ENCODE measurements at places on chromosomes 13 and 19. TPM values are rescaled to one million over a fixed set of nuclear protein-coding genes. Genes with fewer than 3 reads are reported as not detected.

The CBLC gene
- polyA plus RNA-seq: 8.0 TPM

DNA sequence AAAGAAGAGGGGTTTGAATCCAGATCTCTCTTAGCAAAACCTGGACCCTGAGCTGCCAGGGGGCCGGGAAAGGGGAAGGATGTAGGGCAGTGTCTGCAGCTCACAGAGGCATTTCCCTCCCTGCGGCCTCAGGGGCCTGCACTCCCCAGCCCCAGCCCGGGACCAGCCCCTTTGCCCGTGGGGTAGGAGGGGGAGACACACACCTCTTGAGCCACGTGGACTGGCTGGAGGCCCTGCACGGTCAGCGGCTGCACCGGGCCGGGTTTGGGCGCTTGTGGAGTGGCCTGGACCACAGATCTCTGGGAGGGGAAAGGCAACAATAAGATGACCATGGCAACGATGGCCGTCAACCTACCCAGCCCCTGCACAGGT is 26.9 kb downstream of the RFX1 start:
- H3K4me3 ChIP-seq: no peak overlapping the region
- peaks cover 45% of the 10 kb centered on the region for H3K36me3 ChIP-seq
- DNase-seq: no peak
- H3K27me3 ChIP-seq: no peaks in the 10 kb centered on the region
- no peaks in the 10 kb centered on the region for H3K4me1 ChIP-seq

- DNase-seq: no peak
- no peak overlapping the region for H3K4me3 ChIP-seq
- H3K27ac ChIP-seq: no peak overlapping the region
- no peaks in the 10 kb centered on the region for H3K4me1 ChIP-seq
- no peaks in the 10 kb centered on the region for H3K27me3 ChIP-seq
These were observed 26.2 kb upstream of the WDFY2 start for GRCh38 chr13:51557875-51558612.

DNA sequence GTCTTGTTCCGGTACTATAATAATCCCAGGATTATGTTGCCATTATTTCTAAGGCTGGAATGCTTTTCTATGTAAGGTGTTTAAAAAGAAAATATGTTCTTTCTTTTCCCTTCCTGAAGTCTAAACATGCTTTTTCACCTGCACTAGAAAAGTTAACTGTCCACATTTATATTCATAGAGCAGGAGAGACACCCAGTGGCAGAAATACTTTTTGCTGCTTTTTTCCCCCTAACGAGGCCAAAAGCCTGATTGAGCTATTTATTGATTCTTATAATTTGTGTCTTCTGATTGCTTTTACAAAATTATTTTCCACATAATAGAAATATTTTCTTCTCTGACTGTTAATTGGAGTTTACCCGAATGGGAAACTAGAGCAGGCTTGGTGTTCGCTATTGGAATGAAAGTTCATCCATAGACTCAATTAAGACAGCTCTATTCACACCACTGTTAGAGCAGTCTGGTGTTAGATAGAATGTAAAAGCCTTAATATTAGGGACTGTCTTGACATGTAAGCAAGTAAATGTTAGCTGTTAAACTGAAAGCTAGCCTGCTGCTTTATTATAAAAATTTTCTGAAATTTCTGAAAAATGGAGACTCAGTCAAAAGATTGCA is 15.8 kb downstream of the GPR180 start:
- no peak overlapping the region for H3K27ac ChIP-seq
- peaks cover 10% of the 10 kb centered on the region for H3K36me3 ChIP-seq
- no peaks in the 10 kb centered on the region for H3K27me3 ChIP-seq
- no peak overlapping the region for H3K4me3 ChIP-seq
- no peak for DNase-seq
- peaks cover 3% of the 10 kb centered on the region for H3K4me1 ChIP-seq

DNA sequence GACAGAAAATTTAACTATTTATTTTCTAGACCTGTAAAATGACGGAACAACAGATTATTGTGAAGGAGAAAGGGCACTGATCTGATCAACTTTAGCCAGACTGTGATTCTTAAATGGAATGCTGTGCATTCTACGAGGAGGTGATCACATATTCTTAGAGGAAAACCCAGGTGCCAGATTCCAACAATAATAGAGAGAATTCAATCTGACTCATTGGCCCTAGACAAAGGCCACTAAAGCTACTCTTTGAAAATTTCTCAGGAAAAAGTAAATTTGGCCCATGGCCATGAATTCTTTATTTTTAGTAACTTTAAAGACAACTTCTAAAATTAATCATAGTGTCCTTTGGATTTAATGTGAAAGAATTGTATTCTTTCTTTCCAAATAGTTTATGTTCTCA is 58.6 kb upstream of the POSTN start:
- H3K27me3 ChIP-seq: no peaks in the 10 kb centered on the region
- no peaks in the 10 kb centered on the region for H3K4me1 ChIP-seq
- DNase-seq: no peak
- no peaks in the 10 kb centered on the region for H3K36me3 ChIP-seq

- H3K4me3 ChIP-seq: no peak overlapping the region
- peaks cover 11% of the 10 kb centered on the region for H3K4me1 ChIP-seq
- no peak for DNase-seq
- no peaks in the 10 kb centered on the region for H3K36me3 ChIP-seq
- no peak overlapping the region for H3K27ac ChIP-seq
These were observed 25.6 kb downstream of the CARM1 start for GRCh38 chr19:10896851-10897526.

- H3K4me3 ChIP-seq: no peak overlapping the region
- H3K27me3 ChIP-seq: peaks cover 25% of the 10 kb centered on the region
- no peaks in the 10 kb centered on the region for H3K36me3 ChIP-seq
- peaks cover 20% of the 10 kb centered on the region for H3K4me1 ChIP-seq
These were observed 350.6 kb downstream of the LIG4 start for GRCh38 chr13:107864543-107865317.

DNA sequence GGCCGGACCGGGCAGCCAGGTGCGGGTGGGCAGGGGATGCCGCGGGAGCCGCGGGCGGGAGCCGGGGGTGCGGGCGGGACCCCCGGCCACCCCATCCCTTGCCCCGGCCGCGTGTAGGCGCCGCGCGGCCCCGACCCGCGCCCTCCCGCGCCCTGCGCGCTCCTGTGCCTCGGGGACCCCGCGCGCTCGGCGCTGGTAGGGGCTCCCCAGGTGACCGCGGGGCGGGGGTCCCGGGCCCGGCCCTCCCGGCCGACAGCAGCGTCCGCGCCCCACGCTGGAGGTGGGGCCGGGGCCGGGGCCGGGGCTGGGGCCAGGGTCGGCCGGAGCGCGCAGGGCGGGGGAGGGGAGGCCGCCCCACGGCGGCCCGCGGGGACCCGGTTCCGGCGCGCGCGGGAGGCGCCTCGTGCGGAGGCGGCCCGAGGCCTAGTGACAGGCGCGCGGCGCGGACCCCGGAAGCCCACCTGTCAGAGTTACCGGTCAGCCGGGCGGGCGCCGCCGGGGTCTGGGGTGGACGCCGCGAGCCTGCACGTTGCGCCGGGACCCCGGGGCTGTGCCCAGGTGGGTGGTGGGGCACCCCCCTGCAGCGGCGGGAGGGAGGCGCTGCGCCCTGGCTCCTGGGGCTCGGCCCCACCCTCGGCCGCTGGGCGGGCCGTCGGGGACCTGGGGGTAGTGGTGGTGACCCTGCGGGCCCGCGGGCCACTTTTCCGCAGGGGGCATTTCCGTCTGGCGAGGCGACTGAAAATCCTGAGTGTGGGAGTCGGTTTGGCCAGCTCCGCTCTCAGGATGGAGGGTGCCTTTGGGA is 518 bp downstream of the TFDP1 start:
- H3K27me3 ChIP-seq: no peaks in the 10 kb centered on the region
- peaks cover 13% of the 10 kb centered on the region for H3K4me1 ChIP-seq
- H3K36me3 ChIP-seq: no peaks in the 10 kb centered on the region
- no peak overlapping the region for H3K27ac ChIP-seq
- DNase-seq: peak; percentile 47

- DNase-seq: no peak
- H3K27me3 ChIP-seq: no peaks in the 10 kb centered on the region
- no peaks in the 10 kb centered on the region for H3K36me3 ChIP-seq
- no peak overlapping the region for H3K4me3 ChIP-seq
- H3K27ac ChIP-seq: no peak overlapping the region
- no peaks in the 10 kb centered on the region for H3K4me1 ChIP-seq
These were observed 28.9 kb downstream of the ARHGEF7 start for GRCh38 chr13:111143865-111144540.
